AG09309 (cell line): ENCODE measurements at places on chromosomes 13 and 19.

DNA sequence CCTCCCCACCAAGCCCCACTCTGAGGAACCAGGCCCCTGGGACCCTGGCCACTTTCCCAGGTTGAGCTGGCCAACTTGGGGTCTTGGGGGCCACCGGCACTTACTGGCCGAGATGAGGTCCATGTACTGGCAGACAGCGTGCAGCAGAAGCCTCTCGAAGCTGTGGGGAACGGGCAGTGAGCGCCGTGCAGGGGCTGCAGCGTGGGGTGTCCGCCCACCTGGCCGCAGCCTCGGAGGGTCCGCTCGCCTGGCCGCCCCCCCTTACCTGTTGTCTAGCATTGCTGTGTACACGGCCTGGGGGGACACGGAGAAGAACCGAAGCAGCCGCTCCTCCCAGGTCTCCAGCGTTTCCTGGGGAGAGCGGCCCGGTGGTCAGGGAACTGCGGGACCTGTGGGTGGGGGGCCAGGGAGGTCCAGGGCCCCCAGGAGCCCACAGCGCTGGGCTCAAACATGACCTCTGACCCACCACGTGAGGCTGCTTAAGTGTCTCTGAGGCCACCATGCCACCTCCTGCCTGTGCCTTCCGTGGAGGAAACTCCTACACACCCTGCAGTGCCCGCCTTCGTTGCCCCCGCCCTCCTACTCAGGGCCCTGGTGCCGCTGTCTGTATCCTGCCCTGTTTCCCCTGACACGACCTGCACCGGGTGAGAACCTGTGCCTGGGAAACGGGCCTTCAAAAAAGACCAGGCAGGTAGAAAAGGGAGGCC is 6.2 kb downstream of the RNU6-9 start:
- DNase-seq = no peak

DNA sequence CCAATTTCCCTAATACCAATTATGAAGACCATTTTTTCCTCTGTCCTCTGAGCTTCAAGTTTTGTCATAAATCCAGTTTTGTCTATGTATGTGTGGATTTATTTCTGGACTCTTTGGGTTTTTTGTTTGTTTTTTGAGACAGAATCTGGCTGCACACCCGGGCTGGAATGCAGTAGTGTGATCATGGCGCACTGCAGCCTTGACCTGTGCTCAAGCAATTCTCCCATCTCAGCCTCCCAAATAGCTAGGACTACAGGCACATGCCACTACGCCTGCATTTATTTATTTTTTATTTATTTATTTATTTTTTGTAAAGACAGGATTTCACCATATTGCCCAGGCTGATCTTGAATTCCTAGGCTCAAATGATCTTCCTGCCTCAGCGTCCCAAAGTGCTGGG is 45.3 kb upstream of the GTF3A start:
- no peak for DNase-seq

- peak; percentile 86 for DNase-seq
Measured at GRCh38 chr13:34161931-34162543, 344.1 kb downstream of the RFC3 start.

GRCh38 chr19:6540918-6541689 is 10.3 kb downstream of the TNFSF9 start:
- no peak for DNase-seq

- DNase-seq = no peak
Measured at GRCh38 chr13:31121379-31122140, 40.1 kb downstream of the HSPH1 start.
